ENCODE measurements at places on chromosomes 12 and 14.
A peak's percentile ranks its signal among the peaks of the same experiment; 100 is the strongest.

GRCh38 chr14:100438678-100439592 lies 115.8 kb downstream of the SLC25A47 start:
- ATAC-seq = peak; percentile 99

- no peak for ATAC-seq
Measured at GRCh38 chr14:29724991-29725390, 202.7 kb downstream of the PRKD1 start.

- no peak for ATAC-seq
Measured at GRCh38 chr14:99728231-99728920, 44.3 kb downstream of the CYP46A1 start.

- no peak for ATAC-seq
Measured at GRCh38 chr12:52178443-52178842, 13.4 kb downstream of the KRT80 start.

- ATAC-seq = no peak
Measured at GRCh38 chr14:42778984-42779383, 1172.3 kb downstream of the LRFN5 start.

- no peak for ATAC-seq
Measured at GRCh38 chr12:89544681-89545184, 18.9 kb upstream of the POC1B start.

DNA sequence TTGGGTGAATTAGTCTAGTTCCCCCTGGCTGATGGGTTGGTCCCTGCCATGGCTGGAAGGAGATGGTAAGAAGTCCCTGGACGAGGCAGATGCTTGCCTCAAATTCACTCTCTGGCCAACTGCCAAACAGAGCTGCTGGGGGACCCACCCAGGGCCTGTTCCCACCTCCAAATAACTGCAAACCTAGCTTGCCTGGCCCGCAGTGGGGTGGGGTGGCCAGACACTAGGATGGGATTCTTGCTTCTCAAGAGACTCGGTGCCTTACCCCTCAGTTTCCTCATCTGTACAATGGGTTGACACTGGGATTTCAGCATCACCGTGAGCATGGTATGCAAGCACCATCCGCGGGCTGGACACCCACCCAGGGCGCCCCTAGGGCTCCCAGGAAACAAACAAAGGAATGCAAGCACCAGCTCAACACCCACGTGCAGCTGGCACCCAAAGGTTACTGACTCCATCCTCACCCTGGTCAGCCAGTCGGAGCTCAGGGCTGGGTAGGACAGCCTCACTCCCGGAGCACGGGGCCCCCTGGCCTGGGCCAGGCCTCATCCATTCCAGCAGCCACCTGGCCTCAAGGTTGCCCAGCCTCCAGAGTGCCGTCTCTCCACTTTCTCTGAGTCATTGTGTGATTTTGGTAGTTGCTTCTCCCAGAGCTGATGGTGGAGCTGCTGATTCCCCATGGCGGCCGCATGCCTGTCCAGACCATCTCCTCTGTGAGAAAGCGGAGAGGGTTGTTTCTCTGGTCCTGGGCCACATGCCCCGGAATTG lies 205.2 kb upstream of the RTL1 start:
- ATAC-seq = no peak

DNA sequence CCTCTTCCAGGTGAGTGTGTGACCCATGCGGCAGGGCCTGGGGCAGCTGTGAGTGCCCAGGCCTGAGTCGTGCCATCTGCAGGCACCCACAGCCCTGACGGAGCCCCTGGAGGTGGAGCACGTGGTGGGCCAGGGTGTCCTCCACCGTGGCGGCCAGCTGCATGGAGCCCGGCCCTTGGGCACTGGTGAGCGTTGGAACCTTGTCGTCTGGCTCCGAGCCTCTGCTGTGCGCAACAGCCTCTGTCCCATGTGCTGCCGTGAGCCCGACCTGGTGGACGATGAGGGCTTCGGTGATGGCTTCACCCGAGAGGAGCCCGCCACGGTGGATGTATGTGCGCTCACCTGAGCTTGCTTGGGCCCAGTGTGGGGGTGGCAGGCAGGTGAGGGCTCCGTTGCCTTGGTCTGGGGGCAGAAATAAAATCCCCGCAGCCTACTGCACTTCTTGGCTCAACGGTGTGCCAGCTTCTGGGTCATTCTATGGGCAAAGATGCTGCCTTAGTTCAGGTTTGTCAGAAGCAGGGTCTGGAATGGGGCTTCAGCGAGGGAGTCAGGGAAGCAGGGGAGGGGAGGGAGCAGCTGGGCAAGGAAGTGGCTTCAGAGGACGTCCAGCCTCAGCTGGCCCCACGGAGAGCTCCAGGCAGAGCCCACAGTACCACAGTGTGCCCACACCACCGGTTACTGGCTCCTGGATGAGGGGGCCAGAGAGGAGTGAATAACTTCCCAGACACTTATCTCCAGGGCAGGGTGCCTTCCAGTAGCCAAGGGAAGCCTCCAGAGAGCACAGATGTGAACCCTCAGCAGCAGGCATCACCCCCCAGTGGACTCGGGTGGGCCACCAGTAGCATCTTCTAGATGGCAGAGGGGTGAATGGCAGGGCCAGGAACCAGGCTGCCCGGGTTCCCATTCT lies 1.2 kb upstream of the ARL6IP4 start:
- no peak for ATAC-seq

GRCh38 chr14:60343571-60344071 lies 94.6 kb downstream of the PPM1A start:
- no peak for ATAC-seq

GRCh38 chr14:32186248-32186647 lies 15.6 kb upstream of the RNU6-7 start:
- no peak for ATAC-seq

GRCh38 chr12:127060310-127060847 lies 1206.6 kb upstream of the TMEM132C start:
- no peak for ATAC-seq

DNA sequence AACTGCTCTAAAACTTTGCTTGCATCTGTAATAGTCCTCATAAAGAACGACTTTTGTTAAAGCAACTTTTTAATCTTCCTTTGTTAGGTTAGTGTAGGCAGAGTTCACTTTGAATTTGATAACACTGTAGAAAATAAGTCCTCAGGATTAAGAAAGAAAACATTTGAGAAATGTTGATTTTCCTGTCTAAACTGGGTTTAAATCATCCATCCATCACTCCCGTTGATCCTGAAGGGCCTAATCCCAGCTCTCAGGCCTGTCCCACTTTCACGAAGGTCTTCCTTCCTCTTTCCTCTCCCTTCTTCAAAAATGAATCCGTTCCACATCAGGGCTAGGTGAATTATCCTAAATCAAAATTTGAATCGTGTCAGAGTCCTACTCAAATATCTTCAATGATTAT lies 36.9 kb downstream of the SLC2A14 start:
- no peak for ATAC-seq
